ENCODE measurements at places on chromosomes 2 and 18.

GRCh38 chr2:100767810-100768806 is 51.8 kb upstream of the NPAS2 start:
- DNase-seq = no peak

DNA sequence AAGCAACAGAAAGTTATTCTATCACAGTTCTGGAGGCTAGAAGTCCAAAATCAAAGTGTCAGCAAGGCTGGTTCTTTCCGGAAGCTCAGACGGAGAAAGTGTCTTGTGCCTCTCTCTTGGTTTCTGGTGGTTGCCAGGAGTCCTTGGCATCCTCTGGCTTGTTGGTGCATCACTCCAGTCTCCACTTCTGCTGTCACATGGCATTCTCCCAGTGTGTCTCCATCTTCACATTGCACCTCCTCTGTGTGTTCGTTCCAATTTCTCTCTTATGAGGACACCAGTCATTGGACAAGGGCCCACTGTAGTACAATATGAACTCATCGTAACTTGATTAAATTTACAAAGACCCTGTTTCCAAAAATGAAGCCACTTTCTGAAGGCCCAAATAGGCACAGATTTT is 175.4 kb upstream of the ATP5MC3 start:
- no peak for DNase-seq

DNA sequence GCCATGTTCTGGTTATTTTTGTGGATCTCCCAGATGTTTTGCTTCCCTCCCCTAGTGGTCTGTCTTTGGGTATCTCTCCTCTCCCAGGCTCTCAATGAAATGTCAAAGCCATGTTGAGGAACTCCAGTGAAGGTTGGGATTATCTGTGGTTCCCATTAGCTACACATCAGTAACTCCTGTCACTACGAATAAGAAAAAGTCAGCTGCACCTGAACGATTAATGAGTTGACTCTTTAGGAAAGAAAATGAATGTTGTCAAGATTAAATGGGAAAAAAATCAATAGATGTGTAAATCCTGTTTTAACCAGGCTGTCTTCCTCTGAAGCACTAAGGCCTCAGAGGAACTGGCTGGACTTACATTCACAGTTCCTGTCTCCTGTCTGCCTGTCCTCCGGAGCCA is 94.0 kb upstream of the DAPL1 start:
- no peak for DNase-seq

DNA sequence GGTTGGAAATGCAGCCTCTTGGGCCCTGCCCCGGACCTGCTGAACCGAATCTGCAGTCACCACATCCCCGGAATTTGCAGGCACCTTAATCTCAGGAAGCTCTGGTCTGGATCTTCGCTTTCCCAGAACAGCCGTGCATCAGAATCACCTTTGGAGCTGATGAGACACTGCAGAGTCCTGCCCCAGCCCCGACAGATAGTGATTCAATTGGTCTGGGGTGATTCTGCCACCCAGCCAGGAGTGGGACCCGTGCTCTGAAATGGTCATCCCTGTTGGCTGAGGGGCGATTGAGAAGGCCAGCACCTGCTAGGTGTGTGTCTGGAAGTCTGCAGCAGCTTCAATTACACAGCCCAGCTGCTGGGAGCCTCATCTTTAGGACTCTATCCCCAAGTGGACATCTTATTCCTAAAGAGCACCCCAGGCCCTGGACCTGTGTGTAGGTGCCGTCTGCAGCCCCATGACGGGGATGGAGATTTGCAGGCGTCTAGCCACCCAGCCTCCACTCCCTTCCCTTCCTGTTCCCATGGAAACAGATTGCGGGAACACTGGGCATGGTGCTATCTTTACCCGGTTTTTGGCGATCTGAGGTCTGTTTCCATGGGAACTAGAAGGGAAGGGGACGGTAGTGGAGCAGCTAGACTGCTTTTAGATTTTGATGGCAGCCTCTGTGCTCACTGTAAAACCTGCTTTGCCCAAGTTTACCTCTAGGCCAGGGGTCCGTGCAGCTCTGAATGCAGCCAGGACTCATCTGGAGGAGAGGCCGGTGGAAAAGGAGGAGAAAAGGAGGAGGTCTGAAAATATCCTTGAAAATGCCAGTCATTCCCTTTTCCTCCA is 156.1 kb downstream of the LDLRAD4 start:
- no peak for DNase-seq

DNA sequence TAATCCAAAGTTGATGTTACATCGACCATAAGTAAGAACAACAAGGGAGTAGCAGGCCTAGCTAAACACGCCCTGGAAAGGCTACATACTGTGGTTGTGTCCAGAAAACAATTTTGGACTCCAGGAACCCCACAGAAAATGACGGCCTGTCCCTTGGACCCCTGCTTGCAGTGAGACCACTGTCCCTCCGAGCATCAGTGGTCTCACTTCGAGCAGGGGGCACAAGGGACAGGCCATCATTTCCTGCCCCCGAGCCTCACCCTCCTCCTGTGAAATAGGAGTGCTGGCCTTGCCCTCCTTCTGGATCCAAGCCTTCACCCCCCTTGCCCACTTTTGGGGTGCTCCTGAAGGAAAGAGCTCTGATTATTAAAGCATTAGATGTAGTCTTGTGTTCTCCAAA is 144.4 kb downstream of the CTIF start:
- no peak for DNase-seq

GRCh38 chr2:239223310-239224198 is 177.3 kb downstream of the HDAC4 start:
- DNase-seq = no peak

All from NCI-H187 treated with DMSO at 0.1 percent for 48 hours (cell line).